ENCODE measurements at places on chromosomes 16 and 17.
A peak's percentile ranks its signal among the peaks of the same experiment; 100 is the strongest.

GRCh38 chr16:10180771-10181163 lies 1.5 kb downstream of the GRIN2A start:
- peak; percentile 10 for DNase-seq

DNA sequence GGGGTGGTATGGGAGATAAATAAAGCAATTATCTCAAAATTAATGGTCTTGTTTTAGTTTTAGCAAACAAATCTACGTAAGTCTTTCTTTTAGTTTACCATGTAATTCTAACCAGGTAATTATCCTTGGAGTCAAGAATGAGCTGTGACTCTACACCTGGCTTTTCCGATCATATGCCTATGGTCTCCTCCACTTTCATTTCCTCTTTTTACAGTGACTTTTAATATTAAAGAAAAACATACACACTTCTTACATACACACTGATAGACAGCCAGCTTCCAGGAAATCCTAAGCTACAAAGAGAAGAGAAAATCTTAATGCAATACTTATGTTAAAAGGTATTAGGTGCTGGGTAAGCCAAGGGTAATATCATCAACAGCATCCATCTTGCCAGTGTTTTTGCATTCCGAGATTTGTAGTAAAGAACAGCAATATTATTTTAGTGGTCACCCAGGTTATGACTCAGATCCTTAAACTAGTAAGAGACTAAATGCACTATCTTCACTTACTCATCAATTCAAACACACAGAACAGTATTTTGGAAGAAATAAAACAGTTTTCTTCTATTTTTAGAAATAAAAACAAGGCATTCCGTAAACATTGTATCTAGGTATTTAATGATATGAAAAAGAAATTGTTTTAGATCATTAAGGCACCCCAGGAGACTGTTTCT lies 4.4 kb upstream of the IRX5 start:
- no peak for DNase-seq

DNA sequence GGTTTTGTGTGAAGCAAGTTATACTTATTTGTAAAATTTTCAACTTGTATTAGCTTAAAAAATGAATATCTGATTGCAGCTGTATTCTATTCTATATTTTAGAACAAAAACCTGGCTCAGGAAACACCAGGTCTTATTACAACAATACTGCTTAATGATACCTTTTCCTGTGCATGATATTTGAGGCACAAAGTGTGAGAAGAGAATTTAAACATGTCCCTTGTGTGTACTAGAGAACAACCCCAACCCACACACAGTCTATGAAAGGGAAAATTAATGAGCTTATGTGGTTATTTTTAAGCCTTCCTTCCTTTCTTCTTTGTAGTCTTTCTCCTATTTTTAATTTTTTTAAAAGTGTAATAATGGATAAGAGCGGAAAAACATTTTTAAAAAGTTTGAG lies 122.6 kb upstream of the MON1B start:
- DNase-seq: no peak

GRCh38 chr16:56121156-56121500 lies 70.2 kb upstream of the GNAO1 start:
- no peak for DNase-seq

DNA sequence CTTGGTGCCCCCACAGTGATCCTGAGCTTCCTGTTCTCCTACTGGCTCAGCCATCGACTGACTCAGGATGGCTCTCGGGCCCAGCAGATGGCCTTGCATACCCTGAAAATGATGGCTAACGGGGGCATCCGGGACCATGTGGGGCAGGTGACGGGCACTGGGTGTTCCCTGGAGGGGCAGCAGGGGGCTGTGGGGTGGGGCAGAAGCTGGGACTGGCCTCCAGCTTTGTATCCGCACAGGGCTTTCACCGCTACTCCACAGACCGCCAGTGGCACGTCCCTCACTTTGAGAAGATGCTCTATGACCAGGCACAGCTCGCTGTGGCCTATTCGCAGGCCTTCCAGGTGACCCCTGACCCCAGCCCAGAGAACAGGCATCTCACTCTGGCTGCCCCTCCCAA lies 3.0 kb downstream of the SPATA20 start:
- DNase-seq: no peak

GRCh38 chr17:49913226-49914095 lies 55.5 kb upstream of the DLX4 start:
- DNase-seq: no peak

GRCh38 chr16:71439523-71439922 lies 2.3 kb downstream of the TLE7 start:
- DNase-seq: no peak
